Upper lobe of left lung (tissue), 6 donors: ENCODE measurements at places on chromosomes 2 and 18. TPM values are rescaled to one million over a fixed set of nuclear protein-coding genes. Genes with fewer than 3 reads are reported as not detected.
A peak's percentile ranks its signal among the peaks of the same experiment; 100 is the strongest.

DNA sequence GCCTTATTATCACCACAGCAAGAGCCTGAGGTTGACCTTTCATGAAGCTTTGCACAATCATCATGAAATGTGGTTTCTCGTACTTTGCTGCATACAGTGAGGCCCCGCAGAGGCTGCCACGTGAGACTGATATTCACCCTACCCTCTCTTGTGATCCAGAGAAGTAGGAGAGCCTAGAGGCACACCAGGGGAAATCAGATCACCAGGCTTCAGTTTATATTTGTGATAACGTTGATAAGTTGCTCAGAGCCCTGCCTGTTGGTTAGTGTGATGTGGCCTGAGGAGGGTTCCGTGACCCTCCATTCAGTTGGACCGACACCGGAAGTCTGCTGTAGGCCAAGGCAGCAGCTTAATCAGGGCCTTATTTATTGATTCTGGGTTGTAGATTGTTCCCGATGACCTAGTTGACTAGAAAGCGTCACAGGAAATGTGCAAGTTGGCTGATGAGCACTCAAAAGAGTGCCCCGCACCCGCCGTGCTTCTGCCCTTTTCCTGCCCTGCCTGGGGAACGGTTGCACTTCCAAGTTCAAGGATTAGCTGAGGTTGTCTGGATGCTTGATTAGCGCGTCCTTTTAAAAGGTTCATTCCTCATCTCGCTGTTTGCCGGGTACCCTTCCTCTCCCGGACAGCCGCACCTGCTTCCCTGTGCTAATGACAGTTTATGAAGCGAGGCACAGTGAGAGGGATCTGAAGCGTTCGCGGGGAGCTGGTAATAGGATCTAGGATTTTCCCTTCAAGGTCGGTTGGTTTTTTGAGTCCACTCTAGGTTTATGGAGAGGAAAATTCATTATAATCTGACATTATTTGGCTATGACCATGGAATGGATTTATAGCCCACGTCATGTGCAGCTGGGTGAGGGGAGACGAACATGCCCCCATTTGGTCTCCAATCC, 146.4 kb downstream of the SH3RF3 start:
- peak overlapping the region; percentile 65 for H3K27ac ChIP-seq
- peaks cover 21% of the 10 kb centered on the region for H3K4me1 ChIP-seq
- H3K27me3 ChIP-seq, result no peaks in the 10 kb centered on the region
- H3K4me3 ChIP-seq, result no peak overlapping the region

GRCh38 chr2:204892506-204893255, 347.4 kb downstream of the PARD3B start:
- H3K4me1 ChIP-seq, result no peaks in the 10 kb centered on the region
- H3K4me3 ChIP-seq, result no peak overlapping the region
- no peaks in the 10 kb centered on the region for H3K36me3 ChIP-seq
- H3K27ac ChIP-seq, result no peak overlapping the region
- DNase-seq, result no peak

The PFN4 gene
- total RNA-seq, result 0.54 TPM

The IL36G gene
- total RNA-seq, result not detected

DNA sequence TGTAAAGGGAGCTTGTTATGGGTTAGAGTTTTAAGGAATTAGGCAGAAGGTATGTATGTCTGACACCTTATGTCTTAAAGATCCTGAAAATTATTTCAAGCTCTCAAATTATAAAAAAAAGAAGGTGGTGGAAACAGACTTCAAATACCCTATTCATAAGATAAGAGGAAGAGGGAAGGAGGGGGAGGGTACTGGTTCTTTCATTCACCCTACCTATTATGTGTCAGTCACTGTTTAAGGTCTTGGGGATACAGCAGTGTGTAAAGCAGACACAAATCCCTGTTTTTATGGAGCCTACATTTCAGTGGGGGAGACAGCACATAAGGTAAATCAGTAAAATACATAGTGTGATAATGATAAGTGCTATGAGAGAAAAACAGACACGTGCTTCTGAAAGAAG, 184.4 kb downstream of the FHOD3 start:
- no peak overlapping the region for H3K4me3 ChIP-seq
- H3K4me1 ChIP-seq, result no peaks in the 10 kb centered on the region
- no peak overlapping the region for H3K27ac ChIP-seq
- DNase-seq, result no peak
- no peaks in the 10 kb centered on the region for H3K36me3 ChIP-seq
- no peaks in the 10 kb centered on the region for H3K27me3 ChIP-seq

GRCh38 chr18:12744103-12744502, 41.3 kb downstream of the PSMG2 start:
- H3K27ac ChIP-seq, result no peak overlapping the region
- H3K36me3 ChIP-seq, result no peaks in the 10 kb centered on the region
- DNase-seq, result no peak

DNA sequence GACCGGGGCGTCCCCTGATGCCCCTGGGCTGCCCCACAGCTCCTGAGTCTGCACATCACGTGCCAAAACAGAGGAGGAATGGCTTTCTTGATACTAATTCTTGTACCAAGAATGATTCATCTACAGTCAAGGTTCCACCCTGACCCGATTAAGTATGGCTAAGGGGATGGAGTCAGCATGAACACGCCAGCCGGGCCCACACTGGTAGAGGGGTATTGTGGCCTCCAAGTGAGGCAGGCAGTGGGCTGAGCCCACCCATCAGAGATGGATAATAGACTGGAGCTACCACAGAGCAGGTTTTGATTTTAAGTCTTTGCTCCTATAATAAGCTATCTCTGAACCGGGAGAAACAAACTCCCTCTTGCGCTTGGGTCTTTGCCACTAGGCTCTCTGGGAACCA, 17.9 kb upstream of the GNAL start:
- no peak overlapping the region for H3K27ac ChIP-seq
- H3K36me3 ChIP-seq, result no peaks in the 10 kb centered on the region
- DNase-seq, result no peak
- H3K4me3 ChIP-seq, result no peak overlapping the region
- H3K4me1 ChIP-seq, result no peaks in the 10 kb centered on the region

The UGT1A10 gene
- total RNA-seq, result not detected

The POTEE gene
- not detected for total RNA-seq

The MROH2A gene
- total RNA-seq, result not detected

DNA sequence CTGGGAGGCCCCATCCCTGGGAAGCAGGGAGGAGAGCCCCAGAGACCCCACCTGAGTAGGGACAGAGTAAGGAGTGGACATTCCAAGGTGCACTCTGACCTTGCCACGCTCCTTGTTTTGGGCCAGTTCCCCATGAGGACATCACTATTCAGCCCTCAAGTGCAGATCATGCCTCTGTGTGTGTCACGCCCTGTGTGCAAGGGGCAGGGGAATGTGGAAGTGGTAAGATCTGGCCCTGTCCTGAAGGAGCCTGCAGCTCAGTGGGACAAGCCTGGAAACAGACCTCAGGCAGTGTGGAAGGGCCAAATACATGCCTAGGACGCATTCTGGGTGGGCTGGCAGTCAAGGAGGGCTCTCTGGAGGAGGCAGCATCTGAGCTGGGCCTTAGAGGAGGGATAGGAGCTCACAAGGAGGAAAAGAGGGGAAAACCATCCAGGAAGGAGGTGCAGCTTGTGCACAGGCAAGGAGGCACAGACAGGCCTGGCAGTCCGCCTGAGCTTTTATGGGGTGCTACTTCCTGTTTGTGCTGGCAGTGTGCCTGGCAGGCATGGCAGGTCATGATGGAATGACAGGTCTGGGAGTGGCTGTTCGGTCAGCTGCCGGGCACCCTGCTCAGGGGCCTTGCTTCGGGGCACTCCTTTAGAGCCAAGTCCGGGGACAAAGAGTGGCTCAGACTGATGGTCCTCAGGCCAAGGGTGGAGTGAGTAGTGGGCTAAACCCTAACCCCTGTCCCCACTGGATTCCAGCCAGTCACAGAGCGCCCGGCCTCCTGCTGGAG, 3.3 kb downstream of the KLHL30 start:
- H3K27ac ChIP-seq, result no peak overlapping the region
- peaks cover 28% of the 10 kb centered on the region for H3K4me1 ChIP-seq
- H3K27me3 ChIP-seq, result no peaks in the 10 kb centered on the region
- peak; percentile 52 for DNase-seq

- H3K36me3 ChIP-seq, result no peaks in the 10 kb centered on the region
- H3K27ac ChIP-seq, result no peak overlapping the region
- H3K4me1 ChIP-seq, result peaks cover 23% of the 10 kb centered on the region
Measured at GRCh38 chr2:231926761-231927565, 767 bp upstream of the NPPC start.

- no peak within 1 kb of the TSS for H3K27ac ChIP-seq
- H3K36me3 ChIP-seq, result no peaks in the 10 kb centered on the region
- peak; percentile 78 for DNase-seq
Measured at GRCh38 chr2:30807249-30807648, at the start of gene CAPN13. CAPN13 (minus strand) TSS chr2:30807446; CDS start chr2:30787325, 20,121 bp downstream.

DNA sequence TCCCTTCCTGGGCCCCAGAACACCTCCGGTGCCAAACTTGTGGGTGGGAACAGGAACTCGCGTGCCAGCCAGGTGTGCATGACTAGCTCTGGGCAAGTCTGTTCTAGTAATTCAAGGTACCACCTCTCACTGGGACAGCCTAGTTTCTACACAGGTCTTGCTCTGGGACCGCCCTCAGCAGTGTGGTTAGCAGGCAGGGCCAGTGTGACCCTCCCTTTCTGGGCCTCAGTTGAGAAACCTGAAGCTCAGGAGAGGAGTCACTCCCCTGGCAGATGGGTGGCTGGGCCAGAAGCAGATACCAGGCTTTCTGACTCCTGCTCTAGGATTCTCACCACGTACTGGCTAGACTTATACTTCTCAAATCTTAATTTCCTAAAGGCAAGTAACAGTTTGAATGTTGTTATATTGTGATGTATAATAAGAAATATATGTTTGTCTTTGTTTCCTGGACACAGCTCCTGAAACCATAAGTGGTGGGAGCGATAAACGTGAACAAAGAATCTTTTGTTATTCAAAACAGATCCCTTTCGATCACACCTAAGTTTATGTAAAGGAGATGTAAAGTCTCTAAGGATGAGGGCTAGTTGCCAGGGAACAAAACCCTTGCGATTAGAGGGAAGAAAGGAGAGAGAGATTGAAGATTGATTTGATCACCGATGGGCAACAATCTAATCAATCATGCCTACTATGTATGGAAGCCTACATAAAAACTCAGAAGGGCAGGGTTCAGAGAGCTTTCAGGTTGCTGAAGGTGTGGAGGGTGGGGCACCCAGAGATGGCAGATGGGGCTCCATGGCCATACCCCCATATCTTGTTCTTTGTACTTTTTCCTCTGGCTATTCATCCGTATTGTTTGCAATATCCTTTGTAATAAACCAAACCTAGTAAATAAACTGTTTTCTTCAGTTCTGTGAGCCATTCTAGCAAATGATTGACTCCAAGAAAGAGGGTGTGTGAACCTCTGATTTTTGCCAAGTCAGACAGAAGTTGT, 952 bp upstream of the UGT1A6 start:
- no peak overlapping the region for H3K4me3 ChIP-seq
- H3K36me3 ChIP-seq, result no peaks in the 10 kb centered on the region
- no peaks in the 10 kb centered on the region for H3K27me3 ChIP-seq
- no peak overlapping the region for H3K27ac ChIP-seq
- no peak for DNase-seq

GRCh38 chr2:236125541-236125940, 42.6 kb downstream of the GBX2 start:
- no peak overlapping the region for H3K4me3 ChIP-seq
- peaks cover 31% of the 10 kb centered on the region for H3K36me3 ChIP-seq
- H3K27ac ChIP-seq, result no peak overlapping the region
- DNase-seq, result no peak
- no peaks in the 10 kb centered on the region for H3K27me3 ChIP-seq

The NAT8 gene
- not detected for total RNA-seq

DNA sequence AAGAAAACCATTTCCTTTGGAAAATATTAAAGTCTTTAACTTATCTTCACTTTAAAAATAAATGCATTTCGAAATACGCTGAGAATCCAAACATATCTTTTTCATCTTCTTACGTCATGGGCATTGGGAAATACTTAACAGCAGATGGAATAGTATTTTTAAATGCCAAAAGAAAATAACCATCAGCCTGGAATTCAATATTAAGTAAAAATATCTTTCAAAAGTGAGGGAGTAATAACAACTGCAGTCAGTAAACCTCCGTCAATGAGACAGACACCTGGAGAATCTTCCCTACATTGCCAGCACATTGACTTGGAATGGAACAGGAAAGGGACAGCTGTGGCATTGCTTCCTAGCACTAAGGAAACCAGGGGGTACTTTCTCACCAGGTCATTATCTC, 290.4 kb upstream of the TNP1 start:
- H3K4me1 ChIP-seq, result no peaks in the 10 kb centered on the region
- no peaks in the 10 kb centered on the region for H3K27me3 ChIP-seq
- no peak overlapping the region for H3K27ac ChIP-seq
- no peak overlapping the region for H3K4me3 ChIP-seq

The RAD51AP2 gene
- total RNA-seq, result not detected

The TSPYL6 gene
- total RNA-seq, result not detected

DNA sequence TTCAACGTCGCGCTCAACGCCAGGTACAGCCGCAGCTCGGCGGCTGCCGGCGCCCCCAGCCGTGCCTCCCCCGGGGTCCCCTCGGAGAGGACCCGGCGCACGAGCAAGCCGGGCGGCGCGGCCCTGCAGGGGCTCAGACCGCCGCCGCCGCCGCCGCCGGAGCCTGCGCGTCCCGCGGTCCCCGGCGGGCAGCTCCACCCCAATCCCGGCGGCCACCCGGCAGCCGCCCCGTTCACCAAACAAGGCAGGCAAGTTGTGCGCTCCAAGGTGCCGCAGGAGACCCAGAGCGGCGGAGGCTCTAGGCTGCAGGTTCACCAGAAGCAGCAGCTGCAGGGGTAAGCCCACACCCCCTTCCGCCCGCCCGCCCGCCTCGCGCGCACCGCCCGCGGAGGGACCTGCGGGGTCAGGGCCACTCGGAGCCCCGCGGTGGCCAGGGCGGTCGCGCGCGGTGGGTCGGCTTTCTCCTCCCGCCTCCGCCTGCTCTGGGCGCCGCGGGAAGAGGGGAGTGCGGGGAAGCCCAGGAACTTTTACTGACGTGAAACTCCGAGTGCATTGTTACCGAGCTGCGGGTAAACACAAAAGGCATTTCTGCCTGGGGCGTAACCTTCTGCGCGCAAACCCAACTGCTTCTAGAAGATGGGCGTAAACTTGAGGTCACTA, 861 bp downstream of the LTBP1 start:
- H3K36me3 ChIP-seq, result no peaks in the 10 kb centered on the region
- H3K4me3 ChIP-seq, result peak overlapping the region; percentile 77
- no peaks in the 10 kb centered on the region for H3K4me1 ChIP-seq
- DNase-seq, result peak; percentile 88

GRCh38 chr2:116580209-116580608, 1234.3 kb upstream of the DDX18 start:
- no peak overlapping the region for H3K27ac ChIP-seq
- no peak overlapping the region for H3K4me3 ChIP-seq
- no peaks in the 10 kb centered on the region for H3K36me3 ChIP-seq
- H3K4me1 ChIP-seq, result no peaks in the 10 kb centered on the region
- H3K27me3 ChIP-seq, result no peaks in the 10 kb centered on the region
- no peak for DNase-seq

GRCh38 chr2:172052000-172052983, 33.0 kb upstream of the DLX1 start:
- no peaks in the 10 kb centered on the region for H3K4me1 ChIP-seq
- no peak overlapping the region for H3K27ac ChIP-seq
- H3K4me3 ChIP-seq, result no peak overlapping the region
- DNase-seq, result no peak
- H3K36me3 ChIP-seq, result no peaks in the 10 kb centered on the region

- H3K4me1 ChIP-seq, result no peaks in the 10 kb centered on the region
- H3K4me3 ChIP-seq, result no peak overlapping the region
- no peaks in the 10 kb centered on the region for H3K27me3 ChIP-seq
- no peak overlapping the region for H3K27ac ChIP-seq
- DNase-seq, result no peak
- H3K36me3 ChIP-seq, result no peaks in the 10 kb centered on the region
Measured at GRCh38 chr18:28890791-28891190, 713.9 kb upstream of the CDH2 start.
